NCI-H2029 treated with DMSO at 0.1 percent for 48 hours (cell line): ENCODE measurements at places on chromosomes 2 and 18.

DNA sequence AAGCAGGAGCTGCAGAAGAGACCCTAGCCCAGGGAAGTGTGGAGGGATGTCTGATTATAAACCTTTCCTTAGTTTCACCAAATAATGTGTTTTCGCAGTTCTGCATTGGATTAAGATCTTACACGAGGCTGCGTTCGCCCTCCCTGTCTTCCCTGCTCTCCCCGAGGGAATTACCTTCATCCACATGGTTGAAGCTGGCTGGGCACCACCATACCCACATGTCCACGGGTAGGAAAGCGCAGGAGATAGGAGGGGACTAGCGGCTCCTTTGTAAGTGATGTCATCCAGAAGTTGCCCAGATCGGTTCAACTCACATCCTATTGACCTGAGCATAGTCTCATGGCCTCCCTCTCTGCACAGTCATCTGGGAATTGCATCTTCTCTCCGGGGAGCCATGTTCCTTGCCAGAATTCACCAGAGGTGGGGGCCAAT is 1.1 kb downstream of the TTL start:
- DNase-seq: no peak

GRCh38 chr2:80527119-80527518 is 222.6 kb upstream of the LRRTM1 start:
- no peak for DNase-seq

- no peak for DNase-seq
Observed at GRCh38 chr2:53075760-53076159, 691.8 kb upstream of the CHAC2 start.

DNA sequence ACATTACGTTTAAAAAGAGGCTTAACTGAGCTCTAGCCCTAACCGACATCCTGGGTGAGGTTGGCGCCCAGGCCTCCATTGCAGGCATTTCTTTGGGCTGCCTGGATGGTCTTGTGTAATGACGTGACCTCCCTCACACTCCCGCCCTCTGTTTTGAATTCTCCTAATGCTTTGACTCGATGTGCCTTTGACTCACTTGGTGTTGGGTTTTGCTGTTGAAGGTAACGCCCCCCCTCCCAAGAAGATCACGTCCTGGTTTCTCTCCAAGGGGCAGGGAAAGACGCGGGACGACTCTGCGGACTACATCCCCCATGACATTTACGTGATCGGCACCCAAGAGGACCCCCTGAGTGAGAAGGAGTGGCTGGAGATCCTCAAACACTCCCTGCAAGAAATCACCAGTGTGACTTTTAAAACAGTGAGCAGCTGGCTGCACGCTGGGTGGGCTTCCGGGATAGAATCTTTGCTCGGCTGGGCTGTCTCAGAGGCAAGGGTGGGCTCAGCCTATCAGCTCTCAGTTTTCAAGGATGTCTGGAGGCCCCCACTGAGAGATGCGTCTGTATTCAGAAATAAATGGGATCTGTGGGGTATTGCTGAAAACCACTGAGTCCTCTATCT is 87.9 kb upstream of the ATG16L1 start:
- DNase-seq: no peak

- no peak for DNase-seq
Observed at GRCh38 chr18:25669741-25670140, 317.8 kb upstream of the ZNF521 start.

- no peak for DNase-seq
Observed at GRCh38 chr2:132037527-132038178, 124.1 kb downstream of the ANKRD30BL start.

- DNase-seq: no peak
Observed at GRCh38 chr2:217797165-217797564, 205.6 kb downstream of the TNS1 start.
